Stimulated activated CD4-positive, alpha-beta T cell treated with anti-CD3 and anti-CD28 coated beads, Interleukin-15, amount 100 ng/mL, for 1 hour (primary cell): ENCODE measurements at places on chromosomes 1 and 21.

- no peak for DNase-seq
Observed at GRCh38 chr1:199123615-199124014, 484.8 kb downstream of the PTPRC start.

GRCh38 chr1:206486995-206487788, 16.9 kb downstream of the IKBKE start:
- no peak for DNase-seq

DNA sequence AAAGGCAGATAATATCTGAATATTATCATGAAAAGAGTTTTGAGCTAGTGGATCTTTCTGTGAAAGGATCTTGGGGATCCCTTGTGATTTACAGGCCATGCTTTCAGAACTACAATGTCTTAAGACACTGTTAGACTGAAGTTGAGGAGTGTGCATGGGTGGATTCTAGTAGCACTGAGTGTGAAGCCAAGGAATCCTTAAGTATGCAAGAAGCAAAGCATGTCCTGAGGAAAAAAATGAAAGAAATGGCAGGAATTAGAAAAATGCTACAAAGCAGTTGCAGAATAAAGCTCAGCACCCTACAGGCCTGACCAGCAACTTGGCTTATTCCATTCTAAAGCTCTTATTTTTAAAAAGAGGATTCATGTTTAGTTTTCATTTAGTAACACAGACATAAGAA, 11.9 kb downstream of the STX6 start:
- no peak for DNase-seq

DNA sequence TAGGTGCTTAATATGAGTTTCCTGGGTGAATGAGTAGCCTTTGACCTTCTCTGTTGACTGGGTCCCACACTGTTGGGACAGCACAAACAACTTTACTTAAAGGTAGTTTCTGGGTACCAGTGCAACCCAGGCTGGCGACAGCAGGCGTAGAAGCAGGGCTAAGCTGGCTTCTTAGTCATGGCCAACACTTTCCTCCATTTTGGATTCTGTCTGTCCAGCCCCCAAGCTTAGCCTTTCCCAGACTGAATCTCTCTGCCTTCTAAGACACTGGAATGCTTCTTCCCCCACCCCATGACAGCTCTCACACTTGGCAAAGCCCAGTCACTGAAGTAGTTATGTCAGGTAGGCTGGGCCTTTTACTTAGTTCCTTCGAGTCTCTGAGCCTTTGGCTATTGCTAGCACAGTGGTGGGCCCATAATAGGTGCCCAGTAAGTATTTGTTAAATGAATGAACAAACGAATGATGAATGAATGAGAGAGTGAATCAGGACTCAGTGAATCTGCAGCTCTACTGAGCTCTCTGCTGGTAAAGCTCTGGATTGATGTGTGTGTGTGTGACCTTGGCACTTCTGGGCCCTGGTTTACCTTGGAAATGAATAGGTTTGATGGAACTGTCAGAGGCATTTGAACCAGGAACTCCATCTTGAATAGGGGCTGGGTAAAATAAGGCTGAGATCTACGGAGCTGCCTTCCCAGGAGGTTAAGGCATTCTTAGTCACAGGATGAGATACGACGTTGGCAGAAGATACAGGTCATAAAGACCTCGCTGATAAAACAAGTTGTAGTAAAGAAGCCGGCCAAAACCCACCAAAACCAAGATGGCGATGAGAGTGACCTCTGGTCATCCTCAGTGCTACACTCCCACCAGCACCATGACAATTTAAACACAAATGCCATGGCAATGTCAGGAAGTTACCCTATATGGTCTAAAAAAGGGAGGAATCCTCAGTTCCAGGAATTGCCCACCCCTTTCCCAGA, 37.4 kb upstream of the ID3 start:
- no peak for DNase-seq

- DNase-seq: no peak
Observed at GRCh38 chr1:47160716-47161115, 23.5 kb downstream of the CYP4A22 start.

- DNase-seq: no peak
Observed at GRCh38 chr1:24849672-24850295, 80.3 kb downstream of the RUNX3 start.

DNA sequence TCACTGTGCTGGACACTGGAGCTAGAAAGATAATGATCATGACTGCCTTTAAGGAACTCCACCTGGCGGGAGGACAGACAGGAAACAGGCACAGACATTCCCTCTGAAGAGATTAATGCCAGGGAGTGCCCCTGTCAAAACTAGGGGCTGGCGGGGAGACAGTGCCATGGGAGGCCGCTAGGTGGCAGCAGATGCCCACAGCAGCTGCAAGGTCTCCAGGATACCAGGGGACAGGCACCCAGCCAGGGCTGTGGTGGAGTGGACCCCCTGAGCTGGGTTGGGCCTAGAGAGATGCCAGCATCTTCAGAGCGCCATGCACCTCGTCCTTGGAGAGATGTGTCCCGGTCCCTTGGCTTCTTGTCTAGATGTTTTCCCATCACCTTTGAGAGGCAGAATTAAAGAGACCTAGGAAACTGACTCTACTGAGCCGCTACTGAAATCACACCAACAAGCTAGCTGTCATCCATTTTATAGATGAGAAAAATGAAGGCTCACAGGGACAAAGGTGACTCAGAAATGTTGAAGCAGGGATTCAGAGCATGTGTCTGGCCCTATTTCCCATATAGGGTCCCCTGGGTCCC, 3.6 kb downstream of the REN start:
- DNase-seq: peak; percentile 56

DNA sequence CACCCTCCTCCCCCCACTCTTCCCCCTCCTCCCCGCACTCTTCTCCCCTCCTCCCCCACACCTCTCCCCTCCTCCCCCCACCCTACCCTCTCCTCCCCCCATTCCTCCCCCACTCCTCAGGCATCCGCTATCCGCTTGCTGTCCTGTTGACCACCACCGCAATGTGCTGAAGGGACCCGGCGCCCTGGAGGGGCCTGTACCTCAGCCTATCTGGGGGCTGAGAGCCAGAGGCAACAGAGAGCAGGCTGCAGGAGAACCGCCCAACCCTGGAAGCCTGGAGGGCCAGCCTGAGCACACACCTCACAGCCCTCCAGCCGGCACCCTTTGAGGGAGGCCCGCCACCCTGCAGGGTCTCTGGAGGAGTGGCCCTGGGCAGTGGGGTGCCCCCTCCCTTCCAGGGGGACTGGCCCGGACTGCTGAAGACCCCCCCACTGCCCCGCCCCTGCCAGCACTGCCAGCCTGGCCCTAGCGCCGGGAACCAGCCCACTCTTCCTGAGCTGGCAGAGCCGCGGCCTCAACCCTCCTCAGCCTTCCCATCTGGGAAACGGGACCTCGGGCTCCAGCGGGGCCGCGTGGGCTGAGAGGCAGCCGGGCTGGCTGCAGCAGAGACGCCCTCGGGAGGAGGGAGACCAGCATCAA, 1.2 kb downstream of the C1QTNF12 start:
- DNase-seq: no peak

- no peak for DNase-seq
Observed at GRCh38 chr1:41053316-41053715, 31.8 kb upstream of the SLFNL1 start.

- DNase-seq: no peak
Observed at GRCh38 chr1:23421753-23422240, 2.8 kb downstream of the TCEA3 start.

DNA sequence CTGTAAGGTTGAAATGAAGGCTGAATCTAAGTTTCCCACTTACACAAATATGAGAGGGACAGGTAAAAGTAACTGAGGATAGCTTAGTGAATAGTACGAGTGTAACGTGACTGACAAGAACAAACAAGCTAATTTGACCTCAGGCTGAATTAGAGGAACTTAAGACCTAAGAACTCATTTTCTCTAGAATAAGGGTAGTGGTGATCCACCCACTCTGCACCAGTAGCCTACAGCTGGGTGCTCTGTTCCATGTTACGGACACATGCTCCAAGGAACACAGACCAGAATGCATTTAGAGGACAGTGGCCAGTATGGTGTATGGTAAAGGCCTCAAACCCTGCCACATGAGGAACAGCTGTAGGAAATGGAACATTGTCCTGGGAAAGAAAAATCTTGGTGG, 14.9 kb upstream of the TMEM9 start:
- DNase-seq: no peak

GRCh38 chr1:98940069-98940721, 64.5 kb downstream of the PLPPR5 start:
- DNase-seq: no peak
